CD8-positive, alpha-beta memory T cell (primary cell): ENCODE measurements at places on chromosomes 3 and 15.

- no peak for DNase-seq
Measured at GRCh38 chr3:46670891-46671427, 22.5 kb downstream of the ALS2CL start.

DNA sequence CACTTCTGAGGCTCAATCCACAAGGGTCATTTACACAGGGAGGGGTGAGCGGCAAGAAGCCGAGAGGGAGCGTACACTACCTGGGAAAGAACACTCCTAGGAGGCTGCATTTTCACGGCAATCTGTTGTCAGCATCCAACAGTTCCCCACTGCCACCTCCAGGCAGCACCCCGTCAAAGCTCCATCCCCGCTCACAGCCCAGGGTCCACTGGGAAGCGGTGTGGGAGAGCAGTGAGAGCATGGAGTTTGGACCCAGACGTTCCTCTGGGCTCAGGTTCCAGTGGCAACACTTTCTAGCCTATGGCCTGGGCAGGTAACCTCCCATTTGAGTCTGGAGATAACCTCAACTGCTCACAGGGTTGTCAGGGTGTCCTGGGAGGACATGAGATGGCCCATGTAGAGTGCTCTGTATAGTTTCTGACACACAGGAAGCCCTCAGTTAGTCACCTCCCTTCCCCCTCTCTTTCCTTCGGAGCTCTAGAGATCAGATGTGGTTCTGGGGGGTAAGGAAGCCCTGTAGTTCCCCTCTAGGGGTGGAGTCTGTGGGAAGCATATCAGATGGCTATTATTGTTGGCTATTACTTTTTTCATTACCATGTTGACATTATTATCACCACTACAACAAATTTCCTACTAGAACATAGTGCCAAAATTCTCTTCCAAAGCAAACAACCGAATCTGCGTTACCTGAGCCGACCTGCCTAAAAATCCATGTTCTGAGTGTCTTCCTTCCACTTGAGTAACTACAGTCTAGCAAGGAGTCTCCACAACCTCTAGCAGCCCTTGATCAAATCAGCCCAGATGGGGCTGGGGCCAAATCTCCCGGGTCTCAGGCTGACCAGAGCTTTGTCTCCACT, 29.1 kb downstream of the RUVBL1 start:
- no peak for DNase-seq

DNA sequence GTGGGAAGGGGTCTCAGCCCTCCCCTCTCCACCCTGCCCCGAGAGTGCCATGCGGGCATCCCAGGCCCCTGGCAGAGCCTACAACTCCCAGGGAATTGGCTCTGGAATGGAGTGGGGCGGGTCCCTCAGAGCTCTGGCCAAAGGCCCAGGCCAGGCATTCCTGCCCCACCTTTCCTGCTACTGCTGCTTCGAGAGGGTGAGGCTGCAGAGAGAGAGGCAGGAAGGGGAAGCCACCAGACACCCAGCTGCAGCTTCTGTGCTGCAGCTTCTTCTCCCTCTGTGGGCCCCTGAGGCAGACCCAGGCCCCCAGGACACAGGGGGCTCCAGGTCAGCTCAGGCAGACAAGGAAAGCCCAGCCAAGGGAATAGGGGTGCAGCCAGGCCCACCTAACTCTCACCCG, 2.7 kb downstream of the ALS2CL start:
- DNase-seq, result no peak

DNA sequence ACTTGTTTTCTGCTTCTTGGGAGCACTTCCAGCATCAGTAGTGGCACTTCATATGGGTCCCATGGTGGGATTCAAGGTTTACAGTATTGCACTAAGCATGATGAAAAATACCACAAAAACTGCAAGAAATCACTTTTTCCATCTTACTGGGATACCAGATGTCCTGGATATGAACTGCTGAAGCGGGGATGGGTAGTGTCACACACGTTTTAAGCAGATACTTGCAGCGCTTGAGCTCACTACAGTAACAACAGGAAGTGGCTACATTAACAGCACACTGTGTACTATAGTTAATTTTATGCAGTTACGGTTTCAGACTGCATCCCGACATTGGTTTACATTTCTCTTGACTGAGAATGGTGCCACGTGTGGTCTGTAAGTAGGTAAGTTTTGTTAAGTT, 3.5 kb upstream of the ISG20 start:
- DNase-seq, result no peak

GRCh38 chr15:41881920-41882688, 11.7 kb downstream of the SPTBN5 start:
- no peak for DNase-seq

GRCh38 chr3:127074900-127075360, 92.0 kb downstream of the PLXNA1 start:
- DNase-seq, result no peak

GRCh38 chr15:95588056-95588455, 742.4 kb upstream of the NR2F2 start:
- no peak for DNase-seq

DNA sequence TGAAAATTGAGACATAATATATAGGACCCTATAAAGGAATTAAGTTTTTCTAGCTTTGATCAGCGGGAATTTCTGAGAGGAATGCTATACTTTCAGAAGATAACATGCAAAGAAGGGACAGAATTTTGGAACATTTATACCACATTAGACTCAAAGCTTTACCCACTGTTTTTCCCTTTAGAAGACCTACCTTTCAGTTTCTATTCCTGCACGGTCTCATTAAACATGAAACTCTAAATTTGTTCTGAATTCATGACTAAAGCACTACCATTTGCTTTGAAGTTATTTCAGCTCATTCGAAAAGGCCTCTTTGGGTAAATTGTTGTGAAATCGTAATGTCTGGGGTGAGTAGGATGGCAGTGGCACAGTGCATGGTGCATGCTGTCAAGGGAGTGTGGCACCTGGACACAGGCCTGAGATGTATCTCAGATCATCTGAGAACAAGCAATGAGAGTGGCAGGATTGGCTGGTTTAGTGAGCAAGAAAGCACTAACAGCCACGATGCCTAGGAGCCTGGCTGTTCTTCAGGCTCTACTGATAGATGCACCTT, 42.5 kb downstream of the CHCHD4 start:
- DNase-seq, result no peak

DNA sequence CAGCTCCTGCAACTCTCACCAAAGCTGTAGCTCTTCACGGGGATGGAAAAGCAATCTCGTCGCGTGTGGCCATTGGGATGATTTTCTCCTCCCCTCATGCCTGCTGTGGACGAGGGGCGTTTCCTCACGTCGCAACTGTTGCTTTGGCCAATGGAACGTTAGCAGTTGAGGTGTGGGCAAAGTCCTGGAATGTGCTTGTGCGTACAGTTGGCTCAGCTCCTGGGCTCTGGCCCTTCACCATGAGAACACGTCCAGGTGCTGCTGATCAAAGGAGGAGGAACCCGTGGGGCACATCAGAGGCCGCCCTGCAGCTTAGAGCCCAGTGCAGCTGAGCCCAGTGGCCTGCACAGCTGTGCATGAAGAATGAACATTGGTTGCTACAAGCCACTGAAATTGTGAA, 186.1 kb downstream of the TJP1 start:
- no peak for DNase-seq

GRCh38 chr15:25543196-25543595, 104.4 kb upstream of the UBE3A start:
- no peak for DNase-seq

DNA sequence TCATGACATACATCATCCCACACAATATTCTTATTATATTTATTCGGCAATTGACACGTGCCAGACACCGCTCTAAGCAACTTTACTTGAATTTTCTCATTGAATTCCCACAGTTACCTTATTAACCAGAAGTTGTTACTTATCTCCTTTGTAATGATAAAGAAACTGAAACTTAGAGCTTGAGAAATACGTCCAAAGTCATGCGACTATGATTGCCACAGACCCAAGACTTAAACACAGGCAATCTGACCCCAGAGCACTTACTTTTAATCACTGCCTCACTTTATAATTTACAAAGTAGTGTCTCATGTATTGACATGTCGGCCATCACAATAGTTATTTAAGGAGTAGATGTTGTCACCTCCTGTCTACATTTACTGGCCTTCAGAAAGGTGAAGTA, 64.7 kb downstream of the ATP13A4 start:
- no peak for DNase-seq

DNA sequence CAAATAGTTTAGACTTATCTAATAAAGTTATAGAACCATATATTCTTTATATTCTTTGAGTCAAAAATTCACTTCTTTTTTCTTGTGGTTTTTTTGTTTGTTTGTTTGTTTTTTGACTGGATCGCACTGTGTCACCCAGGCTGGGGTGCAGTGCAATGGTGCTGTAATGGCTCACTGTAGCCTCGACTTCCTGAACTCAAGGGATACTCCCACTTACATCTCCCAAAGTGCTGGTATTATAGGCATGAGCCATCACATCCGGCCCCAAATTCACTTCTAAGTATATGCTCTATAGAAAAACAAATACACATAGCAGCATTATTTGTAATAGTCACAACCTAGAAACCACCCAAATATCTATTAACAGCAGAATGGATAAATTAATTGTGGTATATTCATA, 13.7 kb upstream of the SLTM start:
- no peak for DNase-seq

- no peak for DNase-seq
Measured at GRCh38 chr3:186021673-186022362, 84.0 kb upstream of the TRA2B start.

DNA sequence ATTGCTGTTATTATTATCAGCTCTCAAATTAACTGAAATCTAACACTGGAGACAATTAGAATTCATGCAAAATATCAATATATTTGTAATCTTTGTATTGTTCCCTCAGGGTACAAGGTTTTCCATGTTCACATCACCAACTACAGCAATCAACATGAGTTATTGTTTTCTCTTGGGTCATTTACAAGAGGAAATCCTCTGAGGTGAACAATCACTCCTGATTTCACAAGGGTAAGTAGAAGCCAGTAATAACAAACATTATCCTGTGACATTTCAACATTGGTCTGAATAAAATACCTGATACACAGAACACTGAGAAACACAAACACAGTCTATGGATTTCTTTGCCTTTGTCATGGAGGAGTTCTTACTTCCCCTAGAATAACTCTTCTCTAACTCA, 174.0 kb downstream of the SUCNR1 start:
- no peak for DNase-seq

- no peak for DNase-seq
Measured at GRCh38 chr3:48404440-48405342, 25.2 kb downstream of the PLXNB1 start.

- DNase-seq, result no peak
Measured at GRCh38 chr3:151579571-151580270, 118.9 kb upstream of the IGSF10 start.
